ENCODE measurements at places on chromosomes 3 and 15. TPM values are rescaled to one million over a fixed set of nuclear protein-coding genes. Genes with fewer than 3 reads are reported as not detected.
A peak's percentile ranks its signal among the peaks of the same experiment; 100 is the strongest.

SNURF gene
- total RNA-seq, result 23.3 TPM

ZNF860 gene
- total RNA-seq, result not detected

FETUB gene
- not detected for total RNA-seq

RASA2 gene
- total RNA-seq, result 42.4 TPM

SCN11A gene
- 0.03 TPM for total RNA-seq

MYO1E gene
- 60.3 TPM for total RNA-seq

AP3B2 gene
- total RNA-seq, result not detected

IL17RC gene
- total RNA-seq, result 0.30 TPM

ALDH1A2 gene
- total RNA-seq, result 1.5 TPM

CACNA1D gene
- 1.5 TPM for total RNA-seq

DNA sequence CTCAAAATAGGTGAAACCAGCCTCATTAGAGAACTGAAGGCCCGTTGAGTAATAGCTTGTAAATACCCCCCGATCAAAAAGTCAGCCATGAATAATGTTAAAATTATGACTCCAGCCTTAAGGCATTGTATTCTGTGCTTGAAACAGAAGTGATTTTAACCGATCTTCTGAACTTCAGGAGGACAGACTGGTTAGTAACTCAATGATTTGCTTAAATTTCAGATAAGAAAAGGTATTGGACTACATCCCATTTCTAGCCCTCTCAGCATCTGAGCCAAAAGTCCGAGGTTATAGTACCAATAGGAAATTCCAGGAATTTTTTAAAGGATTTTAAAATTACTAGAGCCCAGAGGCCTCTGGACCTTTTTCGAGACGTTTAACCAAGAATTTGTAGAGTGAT is 67.7 kb upstream of the FGF12 start:
- no peak for DNase-seq

- no peak for DNase-seq
Observed at GRCh38 chr3:152348436-152349177, 79.9 kb downstream of the MBNL1 start.

- no peak for DNase-seq
Observed at GRCh38 chr3:53795789-53796560, 50.2 kb downstream of the CHDH start.

DNA sequence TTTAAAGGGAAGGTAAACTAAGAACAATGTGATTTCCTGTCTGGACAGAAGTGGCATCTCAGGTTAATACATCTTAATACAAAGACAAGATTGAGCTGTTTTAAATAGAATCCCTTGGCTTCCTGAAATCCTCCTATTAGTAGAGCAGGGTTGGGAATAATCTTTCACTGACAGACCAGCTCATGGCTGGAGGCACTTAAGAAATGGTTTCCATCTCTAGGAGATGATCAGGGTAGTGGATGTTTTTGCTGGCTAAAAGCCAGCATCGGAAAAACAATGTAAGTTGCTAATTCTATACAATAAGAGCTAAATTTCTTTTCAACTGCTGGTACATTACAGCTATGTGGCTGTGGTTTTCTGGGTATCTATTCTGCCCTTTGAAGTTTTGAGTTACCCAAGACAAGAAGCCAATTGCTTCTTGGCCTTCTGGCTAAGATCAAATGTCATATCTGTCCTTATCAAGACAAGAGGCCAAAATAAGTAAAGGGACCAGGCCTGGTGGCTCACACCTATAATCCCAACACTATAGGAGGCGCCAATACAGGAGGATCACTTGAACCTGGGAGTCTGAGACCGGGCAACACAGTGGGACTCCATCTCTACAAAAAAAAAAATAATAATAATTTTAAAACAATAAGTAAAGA is 49.6 kb downstream of the SHQ1 start:
- DNase-seq, result no peak

GRCh38 chr3:54625805-54626787 is 301.8 kb downstream of the LRTM1 start:
- no peak for DNase-seq

GRCh38 chr3:188947401-188948280 is 224.1 kb upstream of the TPRG1 start:
- peak; percentile 42 for DNase-seq

GRCh38 chr3:151387842-151388241 is 3.3 kb upstream of the P2RY12 start:
- no peak for DNase-seq

DNA sequence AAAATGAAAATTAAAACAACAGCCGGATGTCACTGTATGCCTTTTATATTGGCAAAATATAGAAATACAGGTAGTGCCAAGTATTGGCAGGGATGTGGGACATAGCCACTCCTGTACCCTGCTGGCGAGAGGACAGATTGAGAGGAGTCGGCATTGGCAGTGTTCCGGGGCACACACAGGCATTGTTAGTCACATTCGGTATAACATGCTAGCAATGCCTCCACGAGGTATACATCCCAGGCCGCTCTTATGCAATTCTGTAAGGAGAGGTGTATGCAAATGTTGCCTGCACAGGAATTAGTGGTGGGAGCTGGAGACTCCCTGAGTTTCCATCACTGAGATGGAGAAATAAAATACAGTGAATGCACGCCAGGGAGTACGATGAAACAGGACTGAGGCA is 99.4 kb upstream of the DLG1 start:
- no peak for DNase-seq

GRCh38 chr15:93523481-93523880 is 434.5 kb upstream of the RGMA start:
- DNase-seq, result no peak

DNA sequence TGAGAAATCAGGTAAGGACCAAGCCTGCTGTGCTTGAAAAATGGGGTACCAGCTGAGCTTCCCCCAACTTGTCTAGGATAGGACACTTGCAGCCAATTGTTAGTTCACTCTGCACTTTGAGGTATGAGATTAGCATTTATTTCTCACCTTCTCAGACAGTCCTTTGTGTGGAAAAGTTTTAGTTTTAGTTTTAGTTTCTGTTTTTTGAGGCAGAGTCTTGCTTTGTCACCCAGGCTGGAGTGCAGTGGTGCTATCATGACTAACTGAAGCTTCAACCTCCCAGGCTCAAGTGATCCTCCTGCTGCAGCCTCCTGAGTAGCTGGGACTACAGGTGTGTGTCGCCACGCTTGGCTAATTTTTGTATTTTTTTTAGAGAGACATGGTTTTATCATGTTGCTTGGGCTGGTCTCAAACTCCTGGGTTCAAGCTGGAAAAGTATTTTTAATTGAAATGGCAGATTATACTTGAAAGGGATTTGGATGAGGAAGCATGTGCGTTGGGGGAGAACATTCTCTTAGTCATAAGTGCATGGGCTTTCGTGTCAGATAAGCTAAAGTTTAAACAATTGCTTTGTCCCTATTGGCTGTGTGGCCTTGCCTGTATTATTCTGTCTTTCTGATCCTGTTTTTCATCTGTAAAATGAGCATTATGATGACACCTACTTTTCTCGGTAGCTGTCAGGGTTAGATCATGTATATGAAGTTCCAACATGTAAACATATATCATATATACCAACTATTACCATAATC is 25.2 kb upstream of the CCK start:
- DNase-seq, result no peak

DNA sequence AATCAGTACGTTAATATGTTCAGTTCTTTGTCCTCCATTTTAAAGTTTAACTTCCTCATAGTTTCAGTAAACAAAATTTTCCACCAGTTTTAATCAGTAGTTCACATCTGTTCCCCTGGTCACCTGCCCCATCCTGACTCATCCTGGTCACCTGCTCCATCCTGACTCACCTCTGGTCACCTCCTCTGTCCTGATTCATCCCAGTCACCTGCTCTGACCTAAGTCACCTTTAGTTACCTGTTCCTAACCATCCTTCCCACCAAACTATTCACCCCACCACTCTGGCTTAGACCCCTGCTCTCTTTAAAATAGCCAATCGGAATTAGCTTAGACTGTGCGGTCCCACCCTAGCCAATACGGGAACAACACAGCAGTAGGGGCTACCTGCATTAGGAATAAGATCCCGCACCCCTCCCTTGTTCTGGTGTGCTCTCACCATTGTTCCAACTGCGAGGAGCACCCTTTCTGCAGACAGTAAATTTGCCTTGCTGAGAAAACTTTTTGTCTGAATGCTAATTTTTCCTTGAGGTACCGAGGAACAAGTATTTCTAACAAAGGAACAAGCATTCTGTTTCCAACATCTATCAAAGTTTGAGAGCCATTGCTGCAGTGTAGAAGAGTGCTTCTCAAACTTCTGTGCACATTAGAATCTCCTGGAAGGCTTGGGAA is 169.3 kb downstream of the ADAMTS17 start:
- DNase-seq, result peak; percentile 11

GRCh38 chr3:100040451-100041225 is 73.7 kb downstream of the FILIP1L start:
- no peak for DNase-seq

DNA sequence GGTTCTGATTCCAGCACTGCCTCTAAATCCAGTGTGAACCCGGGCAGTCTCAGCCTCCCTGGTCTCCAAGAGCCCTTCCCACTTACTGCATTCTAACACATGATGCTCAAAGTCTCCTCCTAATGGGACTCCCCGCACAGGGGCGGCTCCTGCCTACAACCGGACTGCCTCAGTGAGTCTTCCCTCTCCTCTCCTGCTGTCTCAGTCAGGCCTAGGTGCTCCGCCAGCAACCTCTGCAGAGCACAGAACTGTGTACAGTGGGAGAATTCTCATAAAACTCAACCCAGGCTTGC is 28.9 kb downstream of the TBC1D2B start:
- no peak for DNase-seq

DNA sequence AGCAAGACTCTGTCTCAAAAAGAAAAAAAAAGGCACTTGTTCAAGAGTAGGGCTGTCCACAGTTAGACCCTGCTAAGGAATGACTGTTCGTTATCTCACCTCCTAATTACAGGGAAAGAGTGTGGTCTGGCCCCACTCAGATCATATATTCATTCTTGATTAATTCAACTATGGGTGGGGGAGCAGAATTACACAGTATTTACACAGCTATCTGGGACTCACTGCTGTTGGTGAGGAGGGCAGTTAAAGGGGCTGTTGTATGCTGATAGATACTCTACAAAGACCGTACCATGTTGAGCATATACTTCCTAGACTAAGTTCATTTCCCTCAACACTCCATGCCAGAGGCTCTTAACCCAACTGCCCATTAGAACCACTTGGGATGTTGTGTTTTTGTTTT is 3.8 kb upstream of the ZNF620 start:
- no peak for DNase-seq

GRCh38 chr3:114809668-114810413 is 337.2 kb downstream of the ZBTB20 start:
- peak; percentile 66 for DNase-seq

GRCh38 chr15:69794645-69795469 is 302.9 kb downstream of the TLE3 start:
- no peak for DNase-seq

GRCh38 chr3:99871231-99872045 is 53.8 kb downstream of the CMSS1 start:
- DNase-seq, result no peak

GRCh38 chr15:100980410-100981046 is 61.4 kb downstream of the LRRK1 start:
- DNase-seq, result no peak

- no peak for DNase-seq
Observed at GRCh38 chr3:41866298-41866697, 95.6 kb downstream of the ULK4 start.

- DNase-seq, result no peak
Observed at GRCh38 chr3:127733781-127734180, 61.0 kb downstream of the ABTB1 start.

- no peak for DNase-seq
Observed at GRCh38 chr15:70892912-70893560, 410 bp downstream of the LRRC49 start.

DNA sequence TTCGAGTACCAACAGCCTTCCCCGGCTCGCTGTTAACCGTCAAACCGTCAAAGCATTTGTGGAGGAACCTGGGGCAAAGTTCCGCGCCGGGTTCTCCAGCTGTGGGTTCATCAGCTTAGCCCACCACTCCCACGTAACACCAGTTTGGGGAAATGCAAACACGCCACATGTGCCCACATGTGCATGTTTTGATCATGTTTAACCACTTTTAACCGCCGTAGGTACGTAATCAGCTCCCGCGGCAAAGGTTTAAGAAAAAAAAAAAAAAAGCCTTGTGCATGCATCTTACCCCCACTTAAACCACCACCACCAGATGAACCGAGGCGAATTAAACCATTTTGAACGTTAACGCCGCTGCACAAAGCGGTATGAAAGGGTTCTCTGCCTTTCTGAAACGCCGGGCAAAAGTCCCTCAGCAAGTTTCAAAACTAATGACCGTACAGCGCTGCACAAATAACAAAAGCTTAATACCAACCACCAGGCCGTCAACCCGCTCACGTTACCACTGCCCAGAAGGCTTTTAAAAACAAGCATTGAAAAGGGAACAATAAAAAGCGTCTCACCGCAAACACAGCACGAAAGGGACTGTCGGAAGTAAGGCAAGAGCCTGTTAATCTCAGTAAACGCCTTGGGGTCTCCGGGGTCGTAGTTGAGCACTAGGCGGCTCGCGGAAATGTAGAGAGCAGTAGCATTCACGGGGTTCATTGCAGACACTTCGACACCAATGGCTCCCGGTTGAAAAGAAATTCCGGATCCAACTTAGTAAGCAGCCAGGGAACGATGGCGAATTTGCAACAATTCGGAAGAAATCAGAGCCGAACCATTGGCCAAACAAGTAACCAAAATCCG is 1.5 kb downstream of the MSL2 start:
- peak; percentile 85 for DNase-seq

- no peak for DNase-seq
Observed at GRCh38 chr3:167493244-167493643, 19.4 kb upstream of the SERPINI2 start.

DNA sequence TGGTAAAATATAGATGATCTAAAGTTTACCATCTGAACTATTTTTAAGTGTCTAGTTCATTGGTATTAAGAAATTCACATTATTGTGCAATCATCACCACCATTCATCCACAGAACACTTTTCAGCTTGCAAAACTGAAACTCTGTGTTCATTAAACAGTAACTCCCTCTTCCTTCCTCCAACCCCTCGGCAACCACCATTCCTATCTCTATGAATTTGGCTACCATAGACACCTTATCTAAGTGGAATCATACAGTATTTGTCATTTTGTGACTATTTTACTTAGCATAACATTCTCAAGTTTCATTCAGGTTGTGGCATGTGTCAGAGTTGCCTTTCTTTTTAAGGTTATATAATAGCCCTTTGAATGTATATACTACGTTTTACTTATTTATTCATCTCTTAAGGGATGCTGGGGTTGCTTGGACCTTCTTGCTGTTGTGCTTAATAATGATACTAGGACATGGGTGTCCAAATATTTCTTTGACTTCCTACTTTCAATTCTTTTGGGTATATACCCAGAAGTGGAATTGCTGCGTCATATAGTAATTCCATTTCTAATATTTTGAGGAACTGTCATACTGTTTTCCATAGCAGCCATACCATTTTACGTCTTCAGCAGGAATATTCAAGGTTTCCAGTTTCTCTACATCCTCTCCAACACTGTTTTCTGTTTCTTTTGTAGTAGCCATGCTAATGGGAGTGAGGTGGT is 20.9 kb downstream of the KAT2B start:
- peak; percentile 54 for DNase-seq

DNA sequence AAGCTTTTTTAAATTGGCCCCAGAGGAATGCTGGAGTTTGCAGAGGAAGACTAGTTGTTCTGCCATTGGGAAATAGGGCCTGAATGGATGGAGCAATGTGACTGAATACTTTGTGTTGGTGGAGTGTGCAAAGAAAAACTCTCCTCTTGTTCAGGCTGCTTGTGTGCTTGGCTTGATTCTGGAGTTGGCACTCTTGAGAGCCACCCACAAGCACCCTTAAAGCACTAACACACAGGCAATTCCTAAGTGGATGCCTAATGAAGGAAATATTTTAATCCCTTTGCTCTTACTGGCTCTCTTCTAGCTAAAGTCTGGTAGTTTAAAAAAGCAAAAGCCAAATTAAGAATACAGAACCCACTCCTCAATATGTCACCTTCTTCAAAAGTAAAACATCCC is 304.4 kb upstream of the C2CD4B start:
- no peak for DNase-seq
